ENCODE measurements at places on chromosomes 12 and 14.

GRCh38 chr12:28104316-28104715 is 85.9 kb upstream of the CCDC91 start:
- DNase-seq: no peak

GRCh38 chr14:102610968-102611811 is 18.7 kb downstream of the RCOR1 start:
- DNase-seq: no peak

GRCh38 chr12:111149299-111149698 is 219.6 kb downstream of the PHETA1 start:
- no peak for DNase-seq

- DNase-seq: no peak
Observed at GRCh38 chr14:72844524-72844923, 49.4 kb downstream of the DPF3 start.

- no peak for DNase-seq
Observed at GRCh38 chr12:113762882-113763816, 203.0 kb downstream of the RBM19 start.

DNA sequence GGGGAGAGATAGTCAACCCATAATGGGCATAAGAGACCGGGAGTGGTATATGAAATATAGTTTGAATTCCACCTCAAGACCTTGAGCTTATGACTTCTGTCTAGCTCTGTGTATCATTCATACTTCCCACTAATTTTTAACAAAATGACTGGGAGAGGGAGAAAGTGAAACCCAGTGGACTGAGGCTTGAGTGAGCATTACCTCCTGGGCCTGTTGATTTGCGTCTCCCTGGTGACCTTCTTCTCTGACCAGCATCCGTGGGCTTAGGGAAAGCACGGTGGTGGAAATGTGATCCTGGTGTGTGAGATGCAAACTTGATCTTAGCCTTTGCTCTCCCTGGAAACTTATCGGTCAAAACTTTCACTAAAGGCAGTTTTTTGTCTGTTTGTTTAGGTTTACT is 207.9 kb upstream of the BCL2L14 start:
- no peak for DNase-seq

DNA sequence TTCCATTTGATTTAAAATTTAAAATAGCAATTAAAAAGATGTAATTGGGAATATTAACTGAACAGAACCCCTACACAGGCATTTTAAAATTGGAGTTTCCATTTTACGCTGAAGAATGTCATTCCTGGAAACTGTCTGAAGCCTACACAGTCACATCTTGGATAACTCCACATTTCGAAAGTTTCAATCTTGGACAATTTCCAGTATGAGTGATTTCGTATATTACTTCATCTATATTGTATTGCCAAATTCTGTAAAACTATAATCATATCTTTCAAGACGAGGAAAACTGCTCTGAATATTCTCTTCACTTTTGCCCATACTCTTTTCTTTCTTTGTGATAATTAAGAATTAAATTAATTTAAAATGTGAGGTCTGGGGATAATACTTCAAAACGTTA is 194.2 kb upstream of the ABCD2 start:
- DNase-seq: no peak

DNA sequence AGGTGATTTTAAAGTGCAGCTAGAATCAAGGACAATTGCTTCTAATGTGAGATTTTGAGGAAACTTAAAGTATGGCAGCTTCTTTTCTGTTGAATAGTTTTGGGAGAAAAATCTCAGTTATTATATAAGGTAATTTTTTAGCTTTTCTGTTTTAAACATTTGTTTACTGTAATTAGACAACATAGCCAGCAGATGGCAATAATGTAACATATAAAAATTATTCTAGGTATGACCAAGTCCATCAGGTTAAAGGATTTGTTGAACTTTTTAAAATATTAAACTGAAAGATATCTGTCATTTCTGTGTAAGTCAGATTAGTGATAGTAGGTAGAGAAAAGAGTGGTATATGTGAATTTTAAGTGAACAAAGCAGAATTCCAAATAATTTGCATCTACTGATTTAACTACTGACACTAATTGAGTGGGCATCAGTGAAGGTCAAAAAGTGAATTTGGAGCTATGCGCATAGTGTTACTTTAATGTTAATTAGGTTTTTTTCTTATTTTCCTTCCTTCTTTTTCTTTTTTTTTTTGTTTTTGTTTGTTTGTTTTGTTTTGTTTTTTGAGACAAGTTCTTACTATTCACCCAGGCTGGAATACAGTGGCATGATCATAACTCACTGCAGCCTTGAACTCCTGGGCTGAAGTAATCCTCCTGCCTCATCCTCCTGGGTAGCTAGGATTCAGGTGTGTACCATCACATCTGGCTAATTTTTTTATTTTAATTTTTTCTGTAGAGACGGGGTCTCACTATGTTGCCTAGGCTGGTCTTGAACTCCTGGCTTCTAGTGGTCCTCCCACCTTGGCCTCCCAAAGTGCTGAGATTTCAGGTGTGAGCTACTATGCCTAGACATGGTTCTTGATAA is 18.6 kb downstream of the PRORP start:
- no peak for DNase-seq

- DNase-seq: no peak
Observed at GRCh38 chr12:58270966-58271705, 329.8 kb downstream of the ATP23 start.

DNA sequence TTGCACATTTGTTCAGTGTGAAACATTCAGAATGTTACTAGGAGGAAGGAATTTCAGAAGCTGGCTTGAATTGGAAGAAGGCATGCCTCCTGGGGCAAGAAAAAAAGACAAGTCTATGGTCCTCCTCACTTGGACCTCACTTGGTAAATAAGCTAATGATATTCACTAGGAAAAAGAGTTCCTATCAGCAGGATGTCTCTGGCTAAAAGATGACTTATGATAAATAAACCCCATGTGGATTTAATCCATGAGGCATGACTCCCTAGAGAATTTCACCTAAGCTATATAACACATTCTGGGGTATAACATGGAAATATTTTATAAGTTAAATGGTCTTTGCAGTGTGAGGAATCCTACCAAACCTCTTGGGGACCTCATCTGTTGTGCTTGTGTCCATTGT is 199.9 kb downstream of the LRIG3 start:
- no peak for DNase-seq
